A549 treated with AZD2906 at 1 μM for 4 hours (cell line): ENCODE measurements at places on chromosomes 3 and 15. TPM values are rescaled to one million over a fixed set of nuclear protein-coding genes. Genes with fewer than 3 reads are reported as not detected.

The GASK1A gene
- total RNA-seq: not detected in 5 replicates

The ATP13A4 gene
- 0.15 TPM in 1 of 5 replicates, not detected in the others for total RNA-seq

The ZNF662 gene
- total RNA-seq: not detected in 5 replicates

The MASP1 gene
- total RNA-seq: 0.11 to 0.27 TPM (median 0.17 TPM) in 3 of 5 replicates, not detected in the others

The MESP1 gene
- 1.1 to 7.5 TPM (median 5.5 TPM) in 5 replicates for total RNA-seq

The FHIT gene
- 0.61 to 1.3 TPM (median 0.75 TPM) in 5 replicates for total RNA-seq
